Stimulated activated CD4-positive, alpha-beta T cell treated with anti-CD3 and anti-CD28 coated beads, Interleukin-15, amount 100 ng/mL, for 1 hour (primary cell): ENCODE measurements at places on chromosomes 13 and 19.

DNA sequence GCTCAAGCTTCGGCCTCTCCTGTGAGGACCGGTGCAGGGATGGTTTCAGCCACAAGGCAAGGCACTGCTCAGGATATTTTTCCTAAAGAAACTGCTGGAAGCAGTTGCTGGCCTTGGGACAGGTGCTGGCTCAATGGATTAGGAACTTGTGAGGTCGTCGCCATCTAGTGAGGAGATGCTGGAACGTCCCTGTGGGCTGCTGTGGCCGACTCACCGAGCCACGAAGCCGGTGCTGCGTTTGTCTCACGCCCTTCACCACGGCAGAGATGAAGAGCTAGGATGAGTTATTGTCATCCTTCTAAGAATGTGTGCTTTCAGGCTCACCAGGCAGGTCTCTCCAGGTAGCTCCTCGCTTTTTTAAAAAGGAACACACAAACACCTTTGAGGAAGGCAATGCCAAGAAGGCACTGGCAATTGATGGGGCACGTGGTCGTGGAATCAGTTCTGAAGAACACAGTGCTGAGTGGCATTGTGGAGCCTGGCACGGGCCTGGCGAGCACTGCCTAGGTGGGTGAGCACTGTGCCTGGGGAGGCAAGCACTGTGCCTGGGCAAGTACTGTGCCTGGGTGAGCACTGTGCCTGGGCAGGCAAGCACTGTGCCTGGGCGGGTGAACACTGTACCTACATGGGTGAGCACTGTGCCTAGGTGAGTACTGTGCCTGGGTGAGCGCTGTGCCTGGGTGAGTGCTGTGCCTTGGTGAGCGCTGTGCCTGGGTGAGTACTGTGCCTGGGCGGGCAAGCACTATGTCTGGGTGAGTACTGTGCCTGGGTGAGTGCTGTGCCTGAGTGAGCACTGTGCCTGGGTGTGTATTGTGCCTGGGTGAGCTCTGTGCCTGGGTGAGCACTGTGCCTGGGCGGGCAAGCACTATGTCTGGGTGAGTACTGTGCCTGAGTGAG lies 140.4 kb downstream of the TEX29 start:
- DNase-seq, result no peak

DNA sequence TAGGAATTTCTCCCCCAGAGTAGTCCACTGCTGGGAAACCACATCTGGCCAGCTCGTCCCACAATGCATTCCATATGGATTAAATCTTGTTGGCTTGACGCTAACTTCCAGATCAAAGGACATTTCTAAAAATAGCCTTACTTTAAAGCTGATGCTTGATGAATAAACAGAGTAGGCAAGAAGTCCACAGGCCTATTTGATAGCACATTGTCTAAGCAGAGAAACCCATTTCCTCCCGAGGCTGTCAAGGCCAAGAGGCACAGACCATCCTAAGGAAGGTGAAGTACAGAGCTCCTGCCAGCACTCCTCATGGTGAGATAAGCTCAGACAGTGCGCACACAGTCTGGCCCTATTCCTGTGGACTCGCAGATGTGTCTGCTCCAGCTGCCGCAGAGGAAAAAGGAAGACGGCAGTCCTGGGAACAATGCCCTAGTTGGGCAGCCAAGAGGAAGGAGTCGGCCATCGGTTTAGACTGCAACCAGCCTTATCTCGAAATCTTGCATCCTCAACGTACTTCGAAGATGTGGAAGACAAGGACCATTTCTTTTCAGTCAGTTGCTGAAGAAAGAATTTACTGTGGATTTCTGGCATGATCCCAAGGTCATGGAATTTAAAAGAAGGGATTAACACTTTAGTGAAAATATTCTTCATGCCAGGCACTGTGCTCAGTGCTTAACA lies 156.8 kb downstream of the RGCC start:
- DNase-seq, result no peak

DNA sequence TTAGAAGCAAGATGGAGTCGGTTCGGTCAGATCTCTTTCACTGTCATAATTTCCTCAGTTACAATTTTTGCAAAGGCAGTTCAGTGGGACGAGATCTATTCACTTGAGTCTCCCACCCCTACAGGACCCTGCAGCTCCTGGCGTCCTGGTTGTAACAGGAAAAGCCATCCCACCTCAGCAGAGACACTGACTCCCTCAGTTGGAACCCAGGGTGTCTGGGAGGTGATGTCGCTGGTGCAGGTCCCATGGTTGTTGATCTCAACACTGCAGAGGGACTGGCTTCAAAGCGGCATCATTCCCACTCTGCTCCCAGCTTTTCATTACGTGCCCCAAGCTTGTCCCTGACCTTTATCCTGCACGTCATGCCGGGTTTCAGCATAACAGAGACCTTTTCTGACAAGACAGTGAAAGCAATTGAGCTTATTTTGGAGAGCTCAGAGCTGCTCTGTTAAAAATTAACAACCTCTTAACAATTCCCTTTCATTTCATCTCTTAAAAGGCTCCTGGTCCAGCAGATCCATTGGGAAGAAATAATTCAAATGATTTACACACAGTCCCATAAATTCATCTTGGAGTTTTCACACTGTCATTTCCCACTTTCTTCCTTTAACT lies 17.6 kb upstream of the COG3 start:
- DNase-seq, result no peak

GRCh38 chr13:63901630-63902029 lies 2486.0 kb upstream of the PCDH20 start:
- DNase-seq, result no peak

DNA sequence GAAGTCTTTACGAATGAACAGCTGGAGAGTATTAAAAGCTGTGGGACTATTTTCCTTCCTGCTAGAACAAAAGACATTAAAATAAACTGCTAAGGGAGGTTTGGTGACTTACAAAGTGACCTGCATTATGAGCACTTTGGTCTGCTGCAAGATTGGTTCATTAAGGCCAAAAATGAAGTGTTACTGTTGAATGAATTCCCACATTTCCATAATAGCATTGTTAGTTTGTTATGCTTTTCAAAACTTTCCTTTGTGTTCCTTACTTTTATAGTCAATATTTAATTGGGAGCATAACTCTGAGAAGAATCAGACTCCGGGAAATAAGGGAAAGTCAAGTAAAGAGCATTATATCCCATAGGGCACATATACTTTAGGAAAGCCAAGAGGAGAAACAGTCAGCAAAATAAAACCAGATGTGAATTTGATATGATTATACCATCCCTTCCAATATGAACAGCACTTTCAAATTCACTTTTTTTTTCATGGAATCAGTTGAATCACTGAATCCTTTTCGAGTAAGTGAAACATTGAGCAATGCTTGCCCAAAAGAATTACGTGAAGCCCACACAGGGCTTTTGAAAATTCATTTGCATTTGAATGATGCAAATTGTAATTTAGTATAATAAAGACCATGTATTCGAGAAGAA lies 112.6 kb downstream of the KCTD12 start:
- DNase-seq, result no peak

DNA sequence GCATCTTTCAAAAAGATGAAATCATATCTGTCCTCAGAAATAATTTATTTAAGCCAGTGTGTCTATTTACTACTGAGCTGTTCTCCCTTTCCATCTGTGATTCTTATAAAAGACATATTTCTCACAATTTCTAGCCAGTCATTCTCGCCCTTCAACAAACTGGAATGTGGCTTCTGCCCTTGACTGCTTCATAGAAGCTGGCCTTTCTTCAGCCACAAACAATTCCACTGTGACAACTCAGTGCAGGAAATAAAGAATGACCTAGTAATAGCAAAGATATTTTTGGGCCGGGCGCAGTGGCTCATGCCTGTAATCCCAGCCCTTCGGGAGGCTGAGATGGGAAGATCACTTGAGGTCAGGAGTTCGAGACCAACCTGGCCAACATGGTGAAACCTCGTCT lies 655.5 kb downstream of the PCDH9 start:
- DNase-seq, result no peak

GRCh38 chr13:114328034-114328433 lies 13.7 kb downstream of the CHAMP1 start:
- DNase-seq, result no peak

GRCh38 chr13:51794964-51795363 lies 9.0 kb downstream of the DHRS12 start:
- DNase-seq, result no peak

DNA sequence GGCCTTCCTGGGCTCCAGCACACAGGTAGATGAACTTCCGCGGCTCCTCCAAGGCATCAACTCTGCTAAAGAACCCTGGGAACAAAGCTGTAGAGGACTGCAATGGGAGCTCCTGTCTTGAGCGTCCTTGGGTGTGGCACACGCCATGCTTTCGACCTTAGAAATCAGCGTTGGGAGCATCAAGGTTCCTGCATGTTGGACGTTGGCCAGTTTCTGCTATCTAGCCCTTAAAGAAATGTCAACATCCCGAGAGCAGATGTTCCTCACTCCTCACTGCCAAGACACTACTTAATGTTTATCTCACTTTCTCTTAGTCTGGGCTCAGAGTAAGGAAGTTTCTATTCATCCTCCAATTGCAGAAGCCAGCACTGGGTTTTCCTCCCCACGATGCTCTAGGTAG lies 70.6 kb upstream of the MEDAG start:
- no peak for DNase-seq

- DNase-seq, result no peak
These were observed 225.9 kb downstream of the OLFM4 start for GRCh38 chr13:53254500-53254899.
